ENCODE measurements at places on chromosomes 6 and 20. TPM values are rescaled to one million over a fixed set of nuclear protein-coding genes. Genes with fewer than 3 reads are reported as not detected.

Gene OR2J3
- total RNA-seq, result 0.30 TPM

Gene PAK1IP1
- total RNA-seq, result 24.9 TPM

Gene FILIP1
- 5.1 TPM for total RNA-seq

Gene SRMS
- total RNA-seq, result 0.46 TPM

Gene TAAR9
- total RNA-seq, result not detected

Gene SYTL3
- total RNA-seq, result 0.27 TPM

Gene PPP1R16B
- 12.0 TPM for total RNA-seq

Gene SMIM28
- total RNA-seq, result not detected

Measured in WTC11 (cell line).